ENCODE measurements at places on chromosomes 5 and 9.

- DNase-seq, result no peak
Measured at GRCh38 chr5:158431369-158432029, 572.6 kb upstream of the CLINT1 start.

DNA sequence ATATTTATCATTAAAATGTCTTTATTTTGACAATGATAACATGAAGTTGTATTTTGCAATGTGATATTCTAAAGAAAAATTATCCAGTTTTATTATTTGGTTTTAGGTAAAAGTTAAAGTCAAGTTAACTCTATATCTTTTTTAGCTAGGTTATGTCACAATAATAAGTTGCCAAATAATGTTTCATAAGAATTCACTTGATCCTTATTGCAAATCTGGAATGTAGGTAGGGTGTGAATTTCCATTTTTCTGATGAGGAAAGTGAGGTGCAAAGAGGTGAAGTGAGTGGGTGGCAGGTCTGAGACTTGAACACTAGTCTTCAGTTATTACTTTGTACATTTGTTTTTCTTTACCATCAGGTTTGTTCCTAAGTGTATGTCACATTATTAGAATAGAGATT is 21.5 kb downstream of the SPINK5 start:
- DNase-seq, result no peak

- DNase-seq, result no peak
Measured at GRCh38 chr5:123282444-123282843, 140.8 kb downstream of the CEP120 start.

GRCh38 chr5:165397516-165397915 is 1892.1 kb downstream of the MAT2B start:
- DNase-seq, result no peak

DNA sequence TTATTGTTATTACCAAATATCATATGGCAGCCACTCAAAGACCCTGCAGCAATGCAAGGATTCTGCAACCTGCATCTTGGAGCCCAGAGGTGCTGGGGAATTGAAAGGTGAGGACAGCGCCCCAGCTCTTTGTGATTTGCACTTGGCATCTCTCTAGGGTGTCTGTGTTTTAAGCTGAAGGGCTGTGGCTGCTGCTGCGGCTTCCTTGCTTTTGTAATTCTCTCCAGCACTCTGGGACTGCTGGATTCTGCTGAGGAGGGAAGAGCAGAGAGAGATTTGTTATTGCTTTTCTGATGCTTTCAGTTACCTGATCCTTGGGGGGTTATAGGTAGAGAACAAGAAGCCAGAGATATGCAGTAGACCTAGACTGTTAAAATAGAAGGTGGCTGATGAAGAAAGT is 562.4 kb downstream of the EBF1 start:
- no peak for DNase-seq

DNA sequence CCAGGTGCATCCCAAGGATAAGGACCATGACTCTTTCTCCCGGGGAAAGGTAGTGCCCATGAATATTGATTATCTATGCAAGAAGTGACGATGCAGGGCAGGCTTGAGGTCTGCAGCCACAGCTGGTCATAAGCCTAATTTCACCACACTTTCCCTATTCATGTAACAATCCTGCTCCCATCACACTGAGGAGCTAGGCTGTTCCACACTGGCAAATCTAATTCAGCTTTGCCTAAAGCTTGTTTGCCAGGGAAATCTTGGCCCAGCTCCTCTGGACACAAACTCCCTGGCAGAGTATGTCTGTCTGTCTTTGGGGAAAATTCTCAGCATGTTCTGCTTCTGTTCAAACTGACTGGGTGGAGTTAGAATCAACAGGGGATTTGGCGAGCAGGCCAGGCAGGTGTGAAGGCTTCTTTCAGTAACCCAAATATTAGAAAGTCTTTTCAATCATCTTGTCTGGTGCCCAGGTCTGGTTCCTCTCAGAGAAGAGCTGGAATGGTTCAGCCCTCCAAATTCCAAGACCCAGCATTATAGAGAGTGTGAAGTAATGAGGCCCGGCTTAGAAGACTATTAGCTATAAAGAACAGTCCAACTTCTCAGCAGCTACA is 88.5 kb upstream of the SPDL1 start:
- no peak for DNase-seq
